ENCODE measurements at places on chromosomes 13 and 19. TPM values are rescaled to one million over a fixed set of nuclear protein-coding genes. Genes with fewer than 3 reads are reported as not detected.

GRCh38 chr13:101242720-101243119, 173.6 kb downstream of the NALCN start:
- no peak overlapping the region for H3K4me3 ChIP-seq
- H3K27ac ChIP-seq: no peak overlapping the region
- no peaks in the 10 kb centered on the region for H3K4me1 ChIP-seq

DNA sequence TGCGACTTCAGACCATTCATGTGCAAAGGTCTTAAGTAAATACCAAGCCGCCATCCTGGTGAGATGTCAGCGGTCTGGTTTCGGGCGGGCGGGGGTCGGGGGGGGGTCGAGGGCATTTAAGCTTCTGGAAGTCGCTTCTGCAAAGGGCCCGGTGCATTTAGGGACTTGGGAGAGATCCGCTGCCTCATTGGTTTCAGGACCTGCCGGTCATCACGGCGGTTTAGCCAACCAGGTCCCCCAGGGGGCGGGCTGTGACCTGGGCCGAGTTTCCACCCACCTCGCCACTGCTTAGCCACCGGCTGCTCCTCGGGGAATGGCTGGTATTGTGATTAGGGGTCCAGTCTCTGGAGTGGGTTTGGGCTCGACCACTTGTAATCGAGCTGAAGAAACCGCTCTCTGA, 7.8 kb downstream of the ANKLE1 start:
- no peaks in the 10 kb centered on the region for H3K36me3 ChIP-seq
- H3K4me1 ChIP-seq: peaks cover 8% of the 10 kb centered on the region
- no peak overlapping the region for H3K27ac ChIP-seq

The CERS1 gene
- polyA plus RNA-seq: 7.3 TPM

GRCh38 chr13:98286799-98287198, 109.7 kb upstream of the RNF113B start:
- DNase-seq: no peak
- no peak overlapping the region for H3K4me3 ChIP-seq
- no peak overlapping the region for H3K27ac ChIP-seq
- H3K4me1 ChIP-seq: peaks cover 16% of the 10 kb centered on the region
- no peaks in the 10 kb centered on the region for H3K36me3 ChIP-seq
- no peaks in the 10 kb centered on the region for H3K27me3 ChIP-seq

Measured in SK-N-SH (cell line).